Lower lobe of right lung (tissue), 2 donors: ENCODE measurements at places on chromosomes 12 and 14. TPM values are rescaled to one million over a fixed set of nuclear protein-coding genes. Genes with fewer than 3 reads are reported as not detected.

DNA sequence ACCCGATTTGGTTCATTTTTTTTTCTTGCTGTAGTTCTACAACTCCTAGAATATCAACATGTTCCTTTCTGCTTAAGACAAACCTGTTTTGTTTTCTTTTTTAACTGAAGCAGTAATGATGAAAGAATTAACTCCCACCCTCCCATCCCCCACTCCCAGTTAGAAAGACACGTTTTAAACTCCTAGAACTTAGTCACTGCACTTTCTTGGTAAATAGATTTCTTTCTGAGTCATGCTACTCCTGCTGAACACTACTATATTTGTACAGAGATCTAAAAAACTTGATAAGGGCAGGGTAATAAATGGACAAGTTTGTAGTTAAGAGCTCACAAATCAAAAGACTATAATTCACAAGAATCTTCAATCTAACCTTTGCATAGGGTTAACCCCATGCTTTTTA, 118.9 kb upstream of the PTPRB start:
- no peak overlapping the region for H3K27ac ChIP-seq
- no peaks in the 10 kb centered on the region for H3K36me3 ChIP-seq
- no peaks in the 10 kb centered on the region for H3K27me3 ChIP-seq
- no peak overlapping the region for H3K4me3 ChIP-seq

- no peak for DNase-seq
- H3K27ac ChIP-seq = no peak overlapping the region
- no peak overlapping the region for H3K4me3 ChIP-seq
- H3K27me3 ChIP-seq = no peaks in the 10 kb centered on the region
These were observed 168.6 kb downstream of the TMEM121 start for GRCh38 chr14:105694961-105695360.

GRCh38 chr14:102571043-102571442, 21.4 kb upstream of the RCOR1 start:
- no peaks in the 10 kb centered on the region for H3K27me3 ChIP-seq
- H3K4me3 ChIP-seq = no peak overlapping the region
- no peak for DNase-seq
- no peak overlapping the region for H3K27ac ChIP-seq
- H3K36me3 ChIP-seq = no peaks in the 10 kb centered on the region

Gene C12orf76
- 19.7 TPM for total RNA-seq

Gene LALBA
- total RNA-seq = not detected

Gene FOXG1
- not detected for total RNA-seq
